K562 (cell line): ENCODE measurements at places on chromosomes 7 and 10.

DNA sequence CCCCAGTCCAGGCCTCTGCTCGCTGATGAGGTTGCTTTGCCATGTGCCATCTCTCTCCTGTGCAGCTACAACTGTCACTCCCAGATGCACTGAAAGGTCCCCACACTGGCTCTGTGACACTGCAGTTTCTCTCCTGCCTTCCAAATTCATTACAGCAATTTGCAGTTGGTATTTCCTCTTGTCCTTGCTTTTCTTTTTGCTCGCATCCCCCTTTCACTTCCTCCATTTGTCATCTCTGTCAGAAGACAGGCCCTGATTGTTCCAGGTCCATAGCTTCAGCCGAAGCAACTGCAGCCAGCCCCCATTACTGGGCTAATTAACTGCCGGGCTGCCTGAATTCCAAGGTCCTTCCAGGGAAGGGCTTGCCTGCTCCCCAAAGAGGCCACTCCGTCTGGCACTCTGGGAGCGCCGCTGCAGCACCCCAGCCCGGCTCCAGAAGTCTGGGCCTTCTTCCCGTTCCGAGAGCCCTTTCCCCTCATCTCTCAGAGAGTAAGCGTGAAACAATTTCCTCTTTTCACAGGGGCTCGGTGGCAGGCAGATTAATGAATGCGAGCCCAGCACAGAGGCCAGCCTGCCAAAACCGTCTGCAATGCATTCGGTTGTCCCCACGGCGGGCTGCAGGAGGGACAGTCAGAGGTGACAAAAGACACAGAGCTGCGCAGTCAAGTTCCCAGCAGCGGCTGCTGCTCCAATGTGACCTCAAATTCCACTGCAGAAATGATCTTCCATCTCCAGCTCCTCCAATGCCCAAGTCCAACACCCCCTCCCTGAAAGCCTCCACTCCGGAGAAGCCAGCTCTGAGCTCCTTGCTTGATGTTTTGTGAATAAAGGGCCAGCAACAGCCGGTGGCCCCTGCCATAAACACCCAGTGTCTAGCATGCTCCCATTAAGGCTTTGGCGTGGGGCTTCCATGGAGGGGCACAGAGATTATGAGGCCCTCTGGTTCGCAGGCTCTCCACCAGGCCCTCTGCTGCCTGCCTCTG, 279.4 kb upstream of the HABP2 start:
- H3K36me3 ChIP-seq, result no peaks in the 10 kb centered on the region
- H3K4me3 ChIP-seq, result no peak overlapping the region
- H3K4me1 ChIP-seq, result no peaks in the 10 kb centered on the region
- H3K27me3 ChIP-seq, result peaks cover 20% of the 10 kb centered on the region
- DNase-seq, result no peak

DNA sequence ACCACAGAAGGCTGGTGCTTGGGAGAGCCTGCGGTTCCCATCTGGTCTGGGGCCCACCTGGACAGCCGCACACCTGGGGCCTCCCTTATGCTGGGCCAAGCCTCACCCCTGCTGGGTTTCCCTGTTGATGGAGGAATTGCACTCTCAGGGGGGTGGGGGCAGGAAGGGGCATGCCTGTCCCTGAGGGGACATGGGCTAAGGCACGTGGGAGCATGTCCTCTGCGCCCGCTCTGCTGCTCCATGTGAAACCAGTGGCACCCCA, 43.4 kb downstream of the OAT start:
- peaks cover 3% of the 10 kb centered on the region for H3K27me3 ChIP-seq
- H3K4me3 ChIP-seq, result no peak overlapping the region
- H3K36me3 ChIP-seq, result no peaks in the 10 kb centered on the region
- no peaks in the 10 kb centered on the region for H3K4me1 ChIP-seq
- no peak for DNase-seq

DNA sequence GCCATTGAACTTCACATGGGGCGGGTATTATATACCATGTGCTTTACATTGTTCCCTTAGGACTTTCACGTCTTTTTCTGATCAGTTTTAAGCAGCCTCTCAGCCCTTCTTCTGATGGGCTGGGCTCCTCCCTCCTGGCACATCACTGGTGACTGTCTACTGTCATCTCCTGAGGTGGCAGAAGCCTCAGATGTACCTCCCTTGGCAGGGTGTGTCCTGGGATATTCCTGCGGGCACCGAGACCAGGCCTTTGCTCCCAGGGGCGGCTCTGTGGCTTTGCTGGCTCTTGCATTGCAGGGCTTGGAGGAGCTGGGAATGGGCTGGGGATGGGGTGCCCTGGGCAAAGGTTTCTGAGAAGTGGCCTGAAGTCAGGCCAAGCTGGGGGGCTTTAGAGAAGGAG, 34.6 kb upstream of the GOLGA7B start:
- no peaks in the 10 kb centered on the region for H3K27me3 ChIP-seq

DNA sequence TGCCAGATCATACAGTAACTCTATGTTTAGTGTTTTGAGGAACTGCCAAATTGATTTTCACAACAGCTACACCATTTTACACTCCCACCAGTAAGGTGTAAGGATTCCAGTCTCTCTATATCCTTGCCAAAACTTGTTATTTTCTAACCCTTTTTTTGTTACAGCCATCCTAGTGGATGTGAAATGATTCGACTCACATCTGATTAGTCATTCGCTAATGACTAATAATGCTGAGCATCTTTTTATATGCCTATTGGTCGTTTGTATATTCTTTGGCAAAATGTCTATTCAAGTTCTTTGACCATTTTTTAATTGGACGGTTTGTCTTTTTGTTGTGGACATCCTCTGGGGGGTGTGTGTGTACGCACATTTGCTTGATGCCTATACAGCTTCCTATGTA, 142.8 kb downstream of the DGKB start:
- no peak overlapping the region for H3K4me3 ChIP-seq
- no peaks in the 10 kb centered on the region for H3K36me3 ChIP-seq
- H3K27ac ChIP-seq, result no peak overlapping the region
- no peaks in the 10 kb centered on the region for H3K4me1 ChIP-seq

- no peaks in the 10 kb centered on the region for H3K36me3 ChIP-seq
- no peak overlapping the region for H3K4me3 ChIP-seq
- no peaks in the 10 kb centered on the region for H3K4me1 ChIP-seq
- H3K27ac ChIP-seq, result no peak overlapping the region
- no peak for DNase-seq
Measured at GRCh38 chr10:34185998-34186397, 629.1 kb downstream of the PARD3 start.

DNA sequence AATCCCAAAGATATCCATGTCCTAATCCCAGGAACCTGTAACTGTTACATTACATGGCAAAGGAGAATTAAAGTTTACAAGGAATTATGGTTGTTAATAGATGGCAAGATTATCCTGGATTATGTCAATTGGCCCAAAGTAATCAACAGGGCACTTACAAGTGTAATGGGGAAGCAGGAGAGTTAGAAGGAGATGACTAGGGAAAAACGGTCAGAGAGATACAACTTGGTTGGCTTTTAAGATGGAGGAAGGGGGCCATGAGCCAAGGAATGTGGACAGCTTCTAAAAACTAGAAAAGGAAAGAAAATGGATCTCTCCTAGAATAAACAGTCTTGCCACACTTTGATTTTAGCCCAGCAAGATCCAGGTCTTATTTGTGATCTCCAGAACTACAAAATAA, 3.3 kb downstream of the JMJD1C start:
- no peak for DNase-seq
- no peaks in the 10 kb centered on the region for H3K27me3 ChIP-seq
- no peaks in the 10 kb centered on the region; the same call in 1 of the 3 replicates for H3K4me1 ChIP-seq
- H3K4me3 ChIP-seq, result no peak overlapping the region
- H3K36me3 ChIP-seq, result no peaks in the 10 kb centered on the region

GRCh38 chr7:104983076-104983577, 30.9 kb upstream of the KMT2E start:
- H3K27me3 ChIP-seq, result no peaks in the 10 kb centered on the region
- H3K27ac ChIP-seq, result peak overlapping the region; percentile 95
- peaks cover 19% of the 10 kb centered on the region; the same call in 2 of the 3 replicates for H3K4me1 ChIP-seq
- H3K4me3 ChIP-seq, result peak overlapping the region; percentile 58

DNA sequence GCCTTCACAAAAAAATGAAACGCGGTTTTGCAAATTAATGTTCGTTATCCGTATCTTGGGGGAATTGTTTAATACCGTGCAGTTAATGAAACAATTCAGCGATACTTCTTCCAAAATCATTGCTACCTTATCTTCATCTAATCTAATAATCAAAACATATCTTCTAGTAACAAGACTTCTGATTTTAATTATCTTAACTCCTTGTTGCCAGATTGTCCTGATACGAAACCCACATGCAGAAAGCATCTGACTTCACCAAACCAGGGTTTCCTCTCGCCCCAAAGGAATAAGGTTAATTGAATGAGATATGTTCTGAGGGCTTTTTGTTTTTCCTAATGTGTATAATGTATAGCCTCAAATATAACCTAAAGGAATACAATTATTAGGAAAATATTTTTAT, 105.2 kb upstream of the SH2B2 start:
- no peak overlapping the region for H3K27ac ChIP-seq
- H3K27me3 ChIP-seq, result no peaks in the 10 kb centered on the region
- peaks cover 45% of the 10 kb centered on the region; the same call in 2 of the 3 replicates for H3K36me3 ChIP-seq
- H3K4me1 ChIP-seq, result no peaks in the 10 kb centered on the region
- DNase-seq, result no peak
